ENCODE measurements at places on chromosomes 5 and 9.

DNA sequence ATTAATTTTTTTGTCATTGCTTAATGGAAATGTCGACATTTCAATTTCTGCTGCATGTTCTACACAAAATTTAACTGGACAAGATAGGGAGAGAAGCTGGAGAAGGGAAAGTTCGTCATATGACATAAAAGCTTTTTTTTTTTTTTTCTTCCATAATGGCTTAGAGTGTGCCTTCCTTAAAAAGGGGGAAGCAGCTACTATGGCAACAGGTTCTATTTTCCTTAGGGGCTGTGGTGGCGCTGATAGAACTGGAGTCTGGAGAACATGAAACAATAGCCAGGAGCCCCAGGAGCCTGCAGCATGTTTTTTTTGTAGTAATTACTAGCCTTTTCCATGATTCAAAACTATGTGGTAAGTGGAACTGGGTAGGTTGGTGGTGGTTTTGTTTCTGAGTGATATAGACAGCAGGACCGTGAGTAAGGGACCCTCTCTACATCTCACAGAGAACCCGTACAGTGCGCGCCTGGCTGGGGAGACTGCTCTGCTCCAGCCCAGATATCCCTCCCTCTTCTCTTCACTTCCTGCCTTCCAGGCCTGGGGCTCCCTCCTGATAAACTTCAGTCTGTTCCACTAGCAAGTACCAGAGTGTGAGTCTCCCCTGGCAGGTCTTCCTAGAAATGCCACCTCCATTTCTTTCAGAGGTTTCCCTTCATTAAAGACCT is 301.6 kb downstream of the NR3C1 start:
- DNase-seq, result no peak

GRCh38 chr5:54526604-54527288 is 9.2 kb downstream of the SNX18 start:
- no peak for DNase-seq

DNA sequence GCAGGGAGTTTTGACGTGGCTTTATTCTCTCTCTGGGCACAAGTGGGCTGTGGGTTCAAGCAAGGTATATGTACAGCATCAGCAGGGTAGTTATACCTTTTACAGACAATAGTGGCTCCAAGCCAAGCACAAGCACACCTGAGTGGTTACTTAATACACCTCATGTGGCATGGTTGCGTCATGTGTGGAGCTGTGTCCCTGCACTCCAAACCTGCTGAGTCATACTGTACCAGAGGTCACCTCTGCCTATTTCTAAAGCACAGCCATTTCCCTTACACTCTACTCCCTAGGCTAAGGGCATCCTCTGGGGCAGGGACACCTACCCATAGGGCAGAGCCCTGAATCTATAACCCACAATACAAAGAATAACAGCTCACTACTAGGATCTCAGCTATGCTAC is 147.3 kb downstream of the OSTF1 start:
- no peak for DNase-seq

GRCh38 chr9:16514131-16514530 is 356.3 kb downstream of the BNC2 start:
- DNase-seq, result no peak

DNA sequence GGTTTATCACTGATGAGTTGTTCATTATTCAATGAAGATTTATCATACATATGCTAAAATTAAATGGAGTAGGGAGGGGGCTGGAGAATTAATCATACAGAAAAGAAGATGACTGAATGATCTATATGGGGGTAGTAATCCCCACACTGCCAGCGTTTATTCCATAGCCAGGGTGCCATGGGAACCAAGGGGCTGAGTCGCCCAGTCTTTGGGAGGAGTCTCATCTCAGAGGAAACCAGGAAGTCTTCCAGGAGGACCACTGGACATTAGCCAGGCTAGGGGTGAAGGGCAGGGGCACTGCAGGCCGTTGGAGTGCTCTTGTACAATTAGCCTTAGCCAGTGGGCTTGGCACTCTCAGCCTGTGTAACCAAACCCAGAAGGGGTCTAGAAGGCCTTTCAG is 226.5 kb downstream of the ARL15 start:
- no peak for DNase-seq

GRCh38 chr5:88503041-88503345 is 234.3 kb upstream of the TMEM161B start:
- no peak for DNase-seq

- DNase-seq, result no peak
Measured at GRCh38 chr9:122033775-122034373, 59.2 kb downstream of the TTLL11 start.

DNA sequence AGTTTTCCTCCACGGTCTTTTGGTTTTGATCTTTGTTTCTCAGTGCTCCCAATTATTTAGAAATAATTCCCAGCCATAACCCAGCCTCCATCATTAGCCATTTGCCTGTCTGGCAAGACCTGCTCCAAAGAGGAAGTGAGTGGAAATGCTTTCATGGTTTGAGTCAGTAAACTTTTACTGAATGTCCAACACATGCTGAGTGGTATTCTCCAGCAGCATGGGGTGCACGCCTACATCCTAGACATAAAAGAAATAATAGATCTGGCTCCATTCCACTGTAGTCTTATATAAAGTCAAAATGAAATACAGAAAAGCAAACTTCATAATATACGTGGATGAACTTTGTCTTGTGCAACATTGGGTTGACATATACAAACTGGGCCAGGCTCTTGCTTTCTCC is 757.2 kb downstream of the TLE1 start:
- DNase-seq, result no peak

DNA sequence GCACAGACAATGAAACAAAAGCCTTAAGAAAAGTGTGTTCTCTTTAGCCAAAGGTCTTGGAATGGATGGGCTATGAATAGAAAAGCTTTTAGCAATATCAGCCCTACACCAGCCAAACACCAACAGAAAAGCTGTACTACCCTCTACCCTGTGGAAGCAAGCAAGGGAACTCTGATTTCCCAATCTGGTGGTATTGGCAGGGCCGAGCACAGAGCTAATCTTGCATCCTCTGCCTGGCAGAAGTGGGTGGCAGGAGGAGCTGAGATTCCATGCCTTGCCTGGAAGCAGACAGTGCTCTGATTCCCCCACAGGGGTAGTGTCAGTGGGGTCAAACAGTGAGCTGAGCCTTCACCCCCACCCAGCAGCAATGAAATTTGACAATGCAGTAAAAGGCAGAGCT is 29.6 kb upstream of the ZNF782 start:
- DNase-seq, result no peak

DNA sequence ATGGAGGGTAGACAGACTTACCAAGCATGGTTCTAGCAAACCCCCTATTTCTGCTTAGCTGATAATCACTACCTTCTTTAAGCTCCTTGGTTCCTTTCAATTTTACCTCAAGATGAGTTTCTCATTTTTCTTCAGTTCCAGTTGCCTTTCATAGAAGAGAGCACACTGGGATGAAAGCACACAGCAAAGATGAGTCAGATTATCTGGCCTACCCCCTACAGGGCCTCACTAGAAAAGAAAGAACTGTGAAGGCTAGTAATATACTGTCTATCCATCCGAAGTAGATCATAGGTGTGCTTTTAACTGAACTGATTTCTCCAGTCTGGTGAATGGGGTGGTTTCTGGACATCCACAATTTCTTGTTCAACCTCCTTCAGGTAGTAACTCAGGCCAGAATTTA is 122.5 kb downstream of the TRPM3 start:
- DNase-seq, result no peak

DNA sequence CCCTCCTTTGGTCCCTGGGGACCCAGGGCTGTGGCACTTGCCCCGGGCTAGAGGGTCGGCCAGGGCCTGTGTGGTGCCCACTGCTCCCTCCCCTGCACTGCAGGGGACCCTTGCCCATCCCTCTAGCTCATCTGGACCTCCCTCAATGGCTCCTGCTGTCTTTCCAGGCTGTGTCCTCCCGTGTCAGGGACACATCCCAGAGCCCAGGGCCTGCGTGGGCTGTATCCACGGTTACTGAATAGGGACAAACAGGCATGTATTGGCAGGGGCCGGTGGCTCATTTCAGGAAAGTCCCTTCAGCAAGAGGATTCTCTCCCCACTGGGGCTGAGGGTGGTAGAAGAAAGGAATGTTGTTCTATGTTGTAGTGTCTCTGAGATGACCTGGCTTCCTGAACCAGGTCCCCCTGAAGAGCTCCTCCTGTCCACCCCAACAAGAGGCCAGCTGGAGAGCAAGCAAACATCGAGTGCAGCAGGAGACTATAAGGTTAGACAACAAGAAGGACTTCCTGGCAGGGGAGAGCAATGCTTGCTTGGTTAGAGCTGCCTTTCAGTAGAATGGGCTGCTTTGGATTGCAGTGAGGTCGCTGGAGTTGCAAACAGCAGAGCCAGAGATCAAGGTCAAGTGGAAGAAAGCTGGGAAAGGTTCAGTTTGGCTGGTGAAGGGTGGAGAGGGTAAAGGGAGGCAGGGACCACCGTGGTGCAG is 1.0 kb upstream of the CRB2 start:
- DNase-seq, result no peak

GRCh38 chr5:93578813-93579691 is 2.0 kb downstream of the NR2F1-AS1 start:
- DNase-seq, result no peak

GRCh38 chr9:124741662-124742061 is 29.4 kb downstream of the NR6A1 start:
- no peak for DNase-seq

- no peak for DNase-seq
Measured at GRCh38 chr9:123544007-123544827, 188.2 kb downstream of the CRB2 start.

GRCh38 chr9:86434039-86434726 is 80.0 kb upstream of the TUT7 start:
- no peak for DNase-seq

GRCh38 chr5:143836161-143836725 is 24.3 kb downstream of the HMHB1 start:
- no peak for DNase-seq

DNA sequence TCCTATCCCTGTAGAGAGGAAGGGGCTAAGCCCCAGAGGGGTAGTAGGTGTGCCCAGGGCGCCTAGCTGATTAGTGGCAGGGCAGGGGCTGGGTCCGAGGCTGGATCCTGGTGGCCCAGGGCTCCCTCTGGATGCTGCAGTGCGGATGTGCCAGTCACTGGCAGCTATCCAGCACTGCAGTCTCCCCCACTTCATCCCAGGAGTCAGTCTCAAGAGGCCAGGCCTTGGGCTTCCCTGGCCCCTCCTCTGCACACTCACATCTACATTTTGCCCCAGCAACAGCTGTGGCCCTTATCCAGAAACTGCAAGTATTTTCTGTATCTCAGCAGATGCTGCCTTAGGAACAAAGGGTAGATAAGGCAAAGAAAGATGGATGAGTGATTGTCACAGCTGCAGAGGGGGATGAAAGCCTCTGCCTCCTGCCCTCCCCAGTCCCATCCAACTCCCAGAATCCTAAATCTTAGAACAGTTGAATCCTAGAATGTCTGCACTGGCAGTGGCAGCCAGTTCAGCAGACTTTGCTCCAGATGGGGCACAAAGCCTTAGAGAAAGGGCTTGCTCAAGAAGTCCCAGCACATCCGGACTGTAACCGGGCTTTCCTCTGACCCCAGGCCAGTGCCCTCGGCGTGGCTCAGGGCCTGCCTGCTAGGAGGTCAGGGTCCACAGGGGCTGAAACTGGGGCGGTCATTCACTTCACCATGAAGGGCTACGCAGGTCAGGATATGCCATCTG is 1.6 kb downstream of the ANXA6 start:
- DNase-seq, result no peak

DNA sequence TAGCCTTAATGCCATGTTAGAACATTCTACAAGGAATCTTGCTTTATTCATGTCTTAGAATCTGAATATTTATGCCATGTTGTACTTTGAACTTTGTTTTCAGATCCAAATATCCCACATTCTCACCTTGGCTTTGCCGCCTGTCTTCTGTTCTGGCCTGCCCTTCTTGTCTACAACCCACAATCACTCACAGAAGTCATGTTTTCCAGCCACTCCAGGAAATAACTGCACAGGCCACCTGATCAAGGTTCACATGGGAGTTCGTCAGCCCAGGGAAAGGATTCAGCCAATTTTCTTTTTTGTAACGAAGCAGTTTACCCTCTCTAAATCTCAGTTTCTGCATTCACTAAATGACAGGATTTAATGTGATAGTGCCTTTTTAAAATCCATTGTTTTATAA is 70.5 kb downstream of the JAKMIP2 start:
- DNase-seq, result no peak

DNA sequence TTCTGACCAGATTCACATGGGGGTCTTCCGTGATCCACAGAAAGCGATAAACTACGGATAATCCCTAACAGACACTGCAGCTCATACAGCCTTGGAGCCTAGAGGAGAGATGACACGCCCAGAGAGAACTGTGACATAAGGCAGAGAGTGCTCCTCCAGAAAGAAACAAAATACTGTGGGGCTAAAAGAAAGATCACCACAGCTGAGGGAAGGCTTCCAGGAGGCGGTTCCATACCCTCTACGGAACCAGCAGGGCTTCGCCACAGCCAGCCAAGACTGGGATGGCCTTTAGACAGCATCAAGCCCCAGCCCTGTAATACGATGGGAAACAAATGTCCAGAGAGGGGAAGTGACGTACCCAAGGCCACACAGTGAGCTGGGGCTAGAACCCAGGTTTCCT is 19.3 kb downstream of the GPX3 start:
- no peak for DNase-seq

GRCh38 chr5:111530298-111530740 is 18.0 kb upstream of the STARD4 start:
- DNase-seq, result peak; percentile 47

DNA sequence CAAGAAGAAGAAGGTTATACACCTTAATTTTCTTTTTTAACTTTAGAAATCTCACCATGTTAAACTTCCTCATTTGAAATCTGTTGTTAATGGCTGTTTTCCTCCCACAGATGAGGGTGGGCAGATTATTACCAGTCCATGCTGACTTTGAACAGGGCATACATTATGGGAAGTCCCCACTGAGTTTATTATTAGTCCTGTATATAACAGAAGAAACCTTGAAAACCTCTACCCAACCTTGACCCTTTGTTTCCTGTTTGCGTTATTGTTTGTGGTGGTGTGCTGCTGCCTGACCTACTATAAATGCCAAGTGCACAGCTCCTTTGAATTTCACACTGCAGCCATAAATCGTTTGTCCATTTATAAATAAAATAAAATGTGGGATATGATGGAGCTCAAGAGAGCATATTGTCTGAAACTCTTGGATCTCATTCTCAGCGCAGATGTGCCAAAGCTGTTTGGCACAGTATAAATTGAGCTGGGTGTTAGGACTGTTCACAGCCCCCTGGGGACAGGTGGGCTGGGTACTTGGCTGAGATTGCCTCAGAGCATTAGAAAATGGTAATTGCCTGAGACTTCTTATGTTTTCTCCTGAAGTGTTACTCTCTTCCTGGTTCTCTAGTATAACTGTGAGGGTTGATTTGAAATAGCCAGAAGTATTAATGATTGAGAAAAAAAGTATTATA is 139.6 kb downstream of the SPATA31D1 start:
- DNase-seq, result no peak

- DNase-seq, result no peak
Measured at GRCh38 chr9:91945277-91946085, 4.5 kb downstream of the ROR2 start.
